Choroid plexus epithelial cell (primary cell): ENCODE measurements at places on chromosomes 16 and 17.

GRCh38 chr16:59848296-59848695, 1114.2 kb upstream of the GOT2 start:
- DNase-seq: no peak

DNA sequence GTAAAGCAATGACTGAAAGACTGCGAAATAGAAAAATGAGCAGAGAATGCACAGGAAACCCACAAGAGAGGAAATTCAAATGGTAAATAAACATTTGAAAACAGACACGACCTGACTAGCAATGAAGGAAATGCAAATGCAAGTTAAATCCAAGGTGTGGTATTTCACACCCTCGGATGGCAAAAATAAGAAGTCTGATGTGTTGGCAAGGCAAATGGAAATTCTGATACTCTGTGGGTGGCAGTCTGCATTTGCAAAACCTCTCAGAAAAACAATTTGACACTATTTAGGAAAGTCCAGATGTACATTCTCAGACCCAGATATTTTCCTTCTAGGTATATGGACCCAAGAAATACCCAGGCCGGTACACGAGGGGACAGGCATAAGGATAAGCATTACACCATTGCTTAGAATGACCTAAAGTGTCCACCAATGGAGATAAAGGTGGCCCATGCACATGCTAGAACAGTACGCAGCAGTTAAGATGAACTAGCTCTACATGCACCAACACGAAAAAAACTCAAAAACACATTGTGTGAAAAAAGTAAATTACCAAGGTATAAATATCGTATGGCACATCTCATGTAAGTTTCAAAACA, 116.7 kb downstream of the GAS7 start:
- DNase-seq: no peak

DNA sequence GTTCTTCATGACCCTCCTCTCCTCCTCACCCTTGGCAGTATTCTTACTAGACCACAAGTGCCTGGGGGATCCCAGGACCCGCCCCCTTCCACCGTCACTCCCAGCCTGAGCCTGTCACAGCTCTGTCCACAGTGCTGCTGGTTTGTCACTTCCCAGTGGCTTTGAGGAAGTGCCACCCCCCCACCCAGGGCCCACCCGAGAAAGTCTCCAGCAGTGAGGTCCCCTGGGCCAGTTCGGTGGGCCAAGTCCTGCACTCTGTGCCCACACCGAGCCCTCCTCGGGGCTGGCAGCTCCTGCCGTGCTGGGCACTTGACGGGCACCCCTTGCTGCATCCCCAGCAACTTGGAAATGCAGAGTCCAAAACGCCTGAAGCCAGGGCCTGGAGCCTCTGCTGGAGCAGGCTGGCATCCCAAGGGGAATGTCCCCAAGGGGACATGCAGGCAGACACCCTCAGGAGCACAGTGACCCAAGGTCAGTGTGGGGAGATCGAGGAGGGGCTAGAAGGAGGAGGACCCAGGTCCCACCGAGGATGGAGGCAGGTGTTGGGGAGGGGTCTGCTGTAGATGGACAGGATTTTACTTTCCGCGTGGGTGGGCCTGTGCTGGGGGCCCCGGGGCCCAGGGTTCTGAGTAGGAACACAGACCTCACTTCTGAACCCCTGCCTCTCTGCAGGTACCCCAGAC, 15.5 kb downstream of the MMP15 start:
- no peak for DNase-seq

DNA sequence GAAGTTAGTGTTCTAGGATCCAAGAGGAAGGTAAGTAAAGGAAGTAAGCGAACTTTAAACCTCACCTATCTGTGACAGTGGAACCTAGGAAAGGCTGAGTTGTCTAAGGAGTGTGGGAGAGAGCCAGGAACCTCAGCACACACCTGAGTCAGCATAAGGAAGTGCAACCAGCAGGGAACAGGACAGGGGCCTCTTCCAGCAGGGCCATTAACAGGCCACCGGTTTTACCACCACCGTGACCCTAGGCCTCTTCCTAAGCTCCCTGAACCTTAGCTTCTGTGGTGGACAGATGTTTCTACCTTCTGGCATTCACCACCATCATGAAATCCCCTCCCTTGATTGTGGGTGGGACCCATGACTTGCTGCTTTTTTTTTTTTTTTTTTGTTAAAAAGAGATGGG, 26.7 kb upstream of the GPATCH8 start:
- DNase-seq: no peak

- DNase-seq: peak; percentile 94
Measured at GRCh38 chr17:60641810-60642220, 35.8 kb upstream of the BCAS3 start.

- DNase-seq: peak; percentile 47
Measured at GRCh38 chr17:72714357-72714966, 378.0 kb downstream of the SLC39A11 start.

GRCh38 chr16:27298132-27298531, 15.6 kb upstream of the IL4R start:
- no peak for DNase-seq

DNA sequence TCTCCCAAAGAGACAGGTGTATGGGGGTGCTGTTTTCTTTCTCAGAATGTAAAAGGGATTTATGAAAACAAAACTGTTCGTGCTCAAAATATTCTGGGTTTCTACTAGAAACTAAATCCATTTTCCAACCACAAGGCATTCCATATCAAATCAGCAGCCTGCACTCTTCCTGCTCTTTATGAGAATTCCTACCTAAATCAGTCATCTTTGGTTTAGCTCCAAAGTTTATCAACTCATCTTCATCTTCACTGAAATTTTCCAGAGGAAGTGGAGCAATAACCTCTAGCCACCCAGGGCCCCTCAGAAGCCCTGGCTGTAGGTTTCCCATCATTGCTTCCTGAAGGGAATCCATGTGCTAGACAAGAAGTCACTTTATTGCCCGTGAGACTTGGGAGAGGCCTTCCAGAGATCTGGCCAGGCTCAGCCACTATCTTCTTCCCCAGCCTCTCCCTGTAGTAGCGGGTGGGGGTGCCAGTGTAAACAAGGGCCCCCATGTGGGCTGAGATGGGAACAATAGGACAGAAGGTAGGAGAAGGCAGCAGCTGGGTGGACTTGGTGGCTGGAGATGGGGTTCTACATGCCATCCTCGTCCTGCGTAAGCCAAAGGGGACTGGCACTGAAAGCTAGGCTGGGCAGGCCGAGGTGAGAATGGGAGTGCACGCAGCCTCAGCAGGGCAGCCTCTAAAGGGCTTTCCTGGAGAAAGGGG, 22.0 kb upstream of the ALDH3A1 start:
- DNase-seq: peak; percentile 18

- no peak for DNase-seq
Measured at GRCh38 chr16:22674832-22675191, 139.2 kb upstream of the HS3ST2 start.

DNA sequence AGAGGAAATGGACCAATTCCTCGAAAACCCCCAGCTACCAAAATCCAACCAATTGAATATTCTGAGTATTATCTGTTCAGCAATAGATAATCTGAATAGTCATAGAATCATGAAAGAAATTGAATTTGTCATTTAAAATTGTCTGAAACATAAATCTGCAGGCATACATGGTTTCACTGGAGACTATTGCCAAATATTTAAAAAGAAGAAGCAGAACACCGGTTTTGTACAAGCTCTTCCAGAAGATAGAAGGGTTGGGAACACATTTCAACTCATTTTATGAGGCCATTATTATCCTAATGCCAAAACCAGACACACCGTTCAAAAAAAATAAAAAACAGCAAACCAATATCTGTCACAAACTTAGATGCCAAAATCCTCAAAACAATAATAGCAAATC, 195.5 kb downstream of the RPTOR start:
- DNase-seq: no peak

- no peak for DNase-seq
Measured at GRCh38 chr16:66847533-66848067, 3.4 kb downstream of the CA7 start.

DNA sequence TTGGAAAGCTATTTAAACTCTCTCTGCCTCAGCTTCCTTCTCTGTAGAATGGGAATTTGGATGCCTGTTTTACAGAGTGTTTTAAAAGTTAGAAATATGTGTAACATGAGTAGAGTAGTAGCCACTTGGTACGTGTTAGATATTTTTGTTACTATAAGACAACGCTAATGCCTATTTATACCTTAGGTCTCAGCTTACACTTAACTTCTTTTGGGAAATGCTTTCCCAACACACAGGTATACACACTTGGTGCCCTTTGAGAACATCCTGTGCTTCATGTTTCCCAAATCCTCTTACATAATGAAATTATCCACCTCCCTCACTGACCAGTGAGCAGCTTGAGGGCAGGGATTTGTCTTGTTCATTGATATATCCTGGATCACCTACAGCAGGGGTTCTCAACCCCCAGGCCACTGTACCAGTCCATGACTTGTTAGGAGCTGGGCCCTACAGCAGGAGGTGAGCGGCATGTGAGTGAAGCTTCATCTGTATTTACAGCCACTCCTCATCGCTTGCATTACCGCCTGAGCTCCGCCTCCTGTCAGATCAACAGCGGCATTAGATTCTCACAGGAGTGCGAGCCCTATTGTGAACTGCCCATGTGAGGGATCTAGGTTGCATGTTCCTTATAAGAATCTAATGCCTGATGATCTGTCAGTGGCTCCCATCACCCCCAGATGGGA, 33.5 kb downstream of the ARSG start:
- DNase-seq: no peak

DNA sequence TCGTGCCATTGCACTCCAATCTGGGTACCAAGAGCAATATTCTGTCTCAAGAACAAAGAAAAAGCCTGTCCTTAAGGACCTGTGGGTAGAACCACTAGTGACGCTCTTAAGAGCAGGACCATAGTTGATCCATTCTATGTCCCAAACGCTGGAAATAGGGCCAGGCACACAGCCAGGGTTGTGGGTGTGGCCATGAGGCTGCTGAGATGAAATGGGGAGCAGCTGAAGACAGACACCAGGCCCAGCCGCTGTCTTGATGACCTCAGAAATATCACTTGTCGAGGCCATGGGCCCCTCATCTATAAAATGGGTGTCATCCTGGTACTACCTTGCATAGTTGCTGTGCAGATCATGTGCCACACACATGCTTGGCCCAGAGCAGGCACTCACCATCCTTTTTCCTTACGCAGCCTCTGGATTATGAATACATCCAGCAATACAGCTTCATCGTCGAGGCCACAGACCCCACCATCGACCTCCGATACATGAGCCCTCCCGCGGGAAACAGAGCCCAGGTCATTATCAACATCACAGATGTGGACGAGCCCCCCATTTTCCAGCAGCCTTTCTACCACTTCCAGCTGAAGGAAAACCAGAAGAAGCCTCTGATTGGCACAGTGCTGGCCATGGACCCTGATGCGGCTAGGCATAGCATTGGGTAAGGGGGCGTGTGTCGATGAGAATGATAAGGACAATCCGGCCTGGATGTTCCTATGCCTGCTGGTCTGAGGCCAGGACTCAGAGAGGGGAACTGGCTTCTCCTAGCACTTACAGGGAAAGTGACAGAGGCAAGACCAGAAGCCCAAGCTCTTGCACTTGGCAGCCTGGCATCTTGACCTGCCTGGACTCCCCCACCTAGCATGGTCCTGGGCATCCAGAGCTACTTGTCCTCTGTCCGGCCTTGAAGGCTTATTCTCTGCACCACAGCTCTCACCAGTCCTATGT, 25.5 kb downstream of the CDH5 start:
- no peak for DNase-seq

DNA sequence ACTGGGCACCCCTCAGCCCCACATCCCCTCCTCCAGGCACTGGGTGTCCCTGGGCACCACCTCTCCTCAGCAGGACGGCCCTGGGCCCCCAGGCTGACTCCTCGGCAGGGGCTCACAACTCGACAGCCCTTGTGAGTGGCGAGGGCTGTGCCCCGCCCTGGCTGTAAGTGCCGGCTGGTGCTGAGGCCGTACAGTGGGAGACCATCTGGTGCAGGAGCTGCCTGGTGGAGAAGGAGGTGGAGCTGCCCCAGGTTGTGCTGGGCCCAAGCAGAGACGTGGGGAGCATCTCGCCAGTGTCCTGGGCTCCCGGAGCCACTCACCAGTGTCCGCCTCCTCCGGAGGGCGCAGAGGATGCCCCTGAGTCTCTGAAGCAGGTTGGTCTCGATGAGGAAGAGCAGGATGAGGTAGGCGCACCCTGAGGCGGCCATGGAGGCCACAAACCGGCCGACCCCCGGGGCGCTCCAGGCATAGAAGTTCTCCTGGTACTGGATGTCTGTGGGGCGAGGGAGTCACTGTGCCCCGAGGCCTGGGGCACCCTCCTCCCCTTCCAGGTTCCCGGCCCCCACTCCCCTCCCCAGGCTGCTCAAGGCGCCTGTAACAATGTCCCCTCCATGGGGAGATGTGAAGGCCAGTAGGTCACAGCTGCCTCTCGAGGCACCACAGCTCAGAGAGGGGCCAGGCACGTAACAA, 15.1 kb upstream of the RNPS1 start:
- no peak for DNase-seq

GRCh38 chr17:42527932-42528331, 8.1 kb upstream of the NAGLU start:
- no peak for DNase-seq

GRCh38 chr17:40303009-40303657, 5.8 kb upstream of the RARA start:
- peak; percentile 81 for DNase-seq

GRCh38 chr17:79570653-79571052, 40.2 kb downstream of the RBFOX3 start:
- no peak for DNase-seq

DNA sequence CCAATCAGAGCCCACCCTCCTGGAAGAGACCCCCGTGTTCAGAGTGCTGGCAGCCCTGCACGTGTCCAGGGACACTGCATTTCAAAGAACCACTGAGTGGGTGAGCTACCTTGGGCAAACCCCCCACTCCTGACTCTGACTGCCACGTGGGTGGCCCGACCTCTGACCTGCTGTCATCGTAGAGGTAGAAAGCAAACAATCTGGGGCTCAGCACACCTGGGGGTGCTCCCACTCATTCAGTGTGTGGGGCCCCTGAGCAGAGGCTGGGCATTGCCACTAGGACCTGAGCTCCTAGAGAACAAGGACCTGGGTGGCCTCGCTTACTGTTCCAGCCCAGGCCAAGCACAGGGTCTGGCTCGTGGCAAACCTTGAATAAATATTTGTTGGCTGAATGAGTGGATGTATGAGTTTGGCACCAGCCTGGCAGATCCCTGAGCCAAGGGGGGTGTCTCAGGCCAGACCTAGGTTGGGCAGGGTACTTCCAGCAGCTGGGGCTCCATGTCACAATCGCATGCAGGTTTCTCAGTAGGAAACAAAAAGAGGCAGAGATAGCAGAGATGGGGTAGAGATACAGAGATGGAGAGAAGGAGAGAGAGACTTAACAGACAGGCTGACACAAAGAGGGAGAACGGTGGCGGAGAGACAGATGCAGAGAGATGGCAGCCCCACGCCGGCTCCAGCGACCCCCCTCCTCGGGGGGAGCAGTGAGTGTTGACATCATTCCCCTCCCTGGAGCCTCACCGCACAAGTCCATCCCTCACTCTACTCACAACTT, 5.4 kb upstream of the DRC7 start:
- no peak for DNase-seq

DNA sequence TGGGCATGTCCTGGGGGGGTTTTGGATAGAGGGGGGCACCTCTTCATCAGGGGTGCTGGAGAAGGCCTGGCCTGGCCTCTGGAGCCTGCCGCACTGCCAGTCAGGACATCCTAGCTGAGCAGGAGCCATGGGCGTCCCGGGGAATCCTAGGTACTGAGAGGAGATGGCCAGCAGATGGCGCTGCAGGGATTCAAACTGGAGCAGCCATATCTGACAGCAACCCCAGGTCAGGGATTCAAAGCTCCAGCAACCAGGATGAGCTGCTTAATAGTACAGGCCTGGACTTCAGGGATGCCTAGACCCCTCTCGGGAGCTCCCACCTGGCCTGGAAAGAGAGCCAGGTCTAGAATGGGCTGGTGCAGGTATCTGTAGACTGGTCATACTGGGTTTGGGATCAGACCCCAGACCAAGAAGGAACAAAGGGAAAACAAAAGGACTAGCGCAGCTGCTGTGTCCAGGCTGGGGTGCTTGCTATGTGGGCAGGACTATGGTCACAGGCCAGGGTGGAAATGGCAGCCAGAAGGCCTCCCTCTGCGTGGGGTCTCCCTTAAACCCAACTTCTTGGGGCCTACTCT, 306.9 kb upstream of the RBFOX1 start:
- peak; percentile 2 for DNase-seq
